LHCN-M2 (cell line): ENCODE measurements at places on chromosomes 2 and 18. TPM values are rescaled to one million over a fixed set of nuclear protein-coding genes. Genes with fewer than 3 reads are reported as not detected.

- DNase-seq = no peak
These were observed 341.2 kb downstream of the CYP26B1 start for GRCh38 chr2:71806432-71806831.

DNA sequence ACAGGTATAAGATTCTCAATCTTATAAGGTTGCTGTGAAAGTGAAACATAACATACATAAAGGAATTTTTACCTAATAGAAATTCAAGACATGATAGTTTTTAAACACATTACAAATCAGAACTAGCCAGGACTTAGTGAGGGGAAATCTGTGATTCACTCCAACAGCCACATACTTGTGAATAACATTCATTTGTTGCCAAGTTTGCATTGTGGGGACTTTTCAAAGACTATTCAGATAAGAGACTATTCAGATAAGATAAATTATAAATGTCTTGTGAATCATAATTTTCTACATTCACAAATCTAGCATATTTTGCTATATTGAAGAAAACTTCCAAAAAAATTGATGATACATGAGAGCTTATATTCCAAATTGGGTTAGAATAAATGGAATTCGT, 345.3 kb upstream of the CDH20 start:
- DNase-seq = peak; percentile 19

DNA sequence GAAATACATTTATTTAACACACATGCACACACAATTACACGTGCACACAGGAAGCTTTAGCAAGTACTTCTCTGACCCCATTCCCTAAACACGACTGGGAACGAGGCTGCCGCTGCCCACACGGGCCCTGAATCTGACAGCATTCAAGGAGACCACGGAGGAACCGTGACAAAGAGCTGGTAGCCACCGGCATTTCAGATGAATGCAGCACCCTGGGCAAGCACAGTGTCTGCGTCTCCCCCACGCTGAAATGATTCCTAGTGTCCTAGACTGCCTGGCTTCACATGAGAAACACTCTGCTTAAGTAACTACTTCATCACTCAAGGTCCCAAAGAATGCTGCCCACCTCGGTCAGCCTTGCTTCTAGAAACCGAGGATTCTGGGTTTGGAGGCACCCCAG, 95.0 kb downstream of the HDAC4 start:
- no peak for DNase-seq

- no peak for DNase-seq
These were observed 13.1 kb upstream of the EPG5 start for GRCh38 chr18:45980229-45980628.

DNA sequence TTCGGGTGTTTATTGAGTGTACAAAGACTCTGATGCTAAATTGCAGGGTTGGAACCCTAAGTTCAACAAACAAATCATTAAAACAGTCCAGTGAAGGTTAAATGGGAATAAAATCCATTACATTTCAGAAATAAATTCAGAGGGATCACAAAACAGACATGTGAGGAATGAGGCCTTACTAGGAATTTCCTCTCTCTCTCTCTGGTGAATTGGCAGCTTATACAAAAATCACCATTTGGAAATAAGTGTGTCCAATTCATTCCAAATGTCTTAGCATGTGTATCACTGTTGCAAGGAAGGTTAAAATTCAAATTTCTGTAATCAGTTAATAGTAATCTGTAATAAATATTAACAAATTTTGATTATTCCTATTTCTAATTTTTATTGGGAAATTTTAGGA, 228.6 kb upstream of the PXDN start:
- DNase-seq = no peak

- DNase-seq = no peak
These were observed 55.5 kb upstream of the CUL3 start for GRCh38 chr2:224640679-224641078.

DNA sequence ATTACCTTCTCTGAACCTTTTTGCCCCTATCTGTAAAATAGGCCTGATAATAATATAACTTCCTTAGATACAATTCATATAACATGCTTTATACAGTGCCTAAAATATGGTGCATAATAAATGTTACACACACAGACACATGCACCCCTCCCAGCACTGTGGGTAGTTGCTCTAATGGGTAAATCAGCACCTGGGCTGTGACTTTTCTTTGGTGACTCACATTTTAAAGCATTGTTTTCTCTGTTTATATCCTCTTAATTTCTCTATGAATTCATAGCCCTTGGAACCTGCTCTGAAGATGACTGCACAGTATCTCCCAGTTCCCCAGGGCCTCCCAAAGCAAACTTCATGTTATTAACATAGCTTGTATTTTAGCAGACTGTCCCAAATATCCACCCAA, 248.2 kb upstream of the TNP1 start:
- DNase-seq = peak; percentile 6

- DNase-seq = no peak
These were observed 74.6 kb upstream of the NARS1 start for GRCh38 chr18:57696271-57696670.

Gene RBM45
- total RNA-seq = 20.3 and 22.0 TPM in 2 replicates

DNA sequence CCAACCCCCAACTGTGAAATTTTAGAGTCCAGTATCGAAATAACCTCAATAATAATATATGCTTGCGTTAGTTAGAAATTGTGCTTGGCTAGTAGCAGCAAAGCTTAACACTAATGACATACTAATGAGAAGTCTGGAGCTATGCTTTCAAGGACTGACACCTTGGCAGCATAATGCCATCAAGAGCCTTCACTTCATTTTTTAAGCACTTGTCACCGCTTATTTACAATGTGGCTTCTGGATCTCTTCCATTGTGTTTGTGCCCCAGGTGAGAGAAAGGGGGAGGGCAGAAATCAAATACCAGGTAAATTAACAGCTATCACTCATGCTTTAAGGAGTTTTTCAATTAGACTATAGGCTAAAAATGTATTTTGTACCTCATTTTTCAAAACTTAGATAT, 101.5 kb downstream of the CDH7 start:
- no peak for DNase-seq

Gene KHK
- 0.51 and 0.52 TPM in 2 replicates for total RNA-seq

Gene EIF2B4
- 33.4 and 40.1 TPM in 2 replicates for total RNA-seq

DNA sequence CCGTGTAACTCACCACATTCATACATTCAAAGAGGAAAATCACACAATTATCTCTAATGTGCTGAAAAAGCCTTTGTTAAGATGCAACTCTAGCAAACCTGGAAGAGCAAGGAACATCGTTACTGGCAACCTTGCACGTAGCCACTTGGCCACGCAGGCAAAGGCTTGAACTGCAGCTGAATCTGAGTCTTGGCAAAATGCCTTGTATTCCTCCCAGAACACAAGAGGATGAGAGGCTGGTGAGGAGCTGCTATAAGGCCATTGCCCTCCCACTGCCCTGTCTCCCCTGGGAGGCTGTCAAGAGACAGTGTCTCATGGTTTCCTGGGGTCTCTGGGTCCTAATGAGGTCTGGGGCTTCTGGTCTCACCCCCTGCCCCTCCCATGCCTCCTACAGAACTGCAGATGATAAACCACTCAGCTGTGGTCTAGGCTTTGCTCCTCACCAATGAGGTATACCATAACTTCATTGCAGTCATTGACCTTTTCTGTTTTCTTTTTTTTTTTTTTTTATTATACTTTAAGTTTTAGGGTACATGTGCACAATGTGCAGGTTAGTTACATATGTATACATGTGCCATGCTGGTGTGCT, 141.4 kb downstream of the SPP2 start:
- peak; percentile 26 for DNase-seq

DNA sequence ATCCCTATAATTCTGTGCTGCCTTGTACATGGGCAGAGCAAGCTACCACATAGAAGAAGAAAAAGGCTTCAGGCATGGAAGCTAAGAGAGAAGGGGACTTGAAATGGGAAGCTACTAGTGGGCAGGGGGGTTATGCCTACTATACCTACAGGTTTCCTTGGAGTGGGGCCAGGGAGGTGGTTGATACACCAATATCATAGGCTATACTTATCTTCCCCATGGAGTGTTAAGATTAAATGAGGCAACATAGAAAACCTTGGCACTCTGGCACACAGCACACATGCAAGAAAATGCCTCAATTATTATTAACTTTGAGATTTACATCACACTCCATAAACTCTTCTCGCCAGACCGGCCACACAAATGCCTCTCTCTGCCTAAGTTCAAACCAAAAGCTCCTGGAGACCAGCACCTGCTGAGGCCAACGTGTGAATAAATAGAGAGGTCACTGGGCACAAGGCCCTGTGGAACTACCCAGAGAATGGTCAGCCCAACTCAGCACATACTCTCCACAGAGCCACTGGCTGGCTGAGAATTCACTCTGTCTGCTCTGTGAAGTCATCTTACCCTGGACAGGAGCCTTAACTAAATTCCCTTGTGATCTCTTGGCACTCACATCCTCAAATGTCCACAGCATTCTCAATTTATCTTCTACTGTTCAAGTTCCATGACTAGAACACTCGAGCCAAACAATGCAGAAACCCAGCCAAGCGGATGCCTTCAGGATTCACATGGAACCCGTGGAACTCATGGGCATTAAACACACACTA, 498.7 kb downstream of the BCL11A start:
- peak; percentile 1 for DNase-seq

DNA sequence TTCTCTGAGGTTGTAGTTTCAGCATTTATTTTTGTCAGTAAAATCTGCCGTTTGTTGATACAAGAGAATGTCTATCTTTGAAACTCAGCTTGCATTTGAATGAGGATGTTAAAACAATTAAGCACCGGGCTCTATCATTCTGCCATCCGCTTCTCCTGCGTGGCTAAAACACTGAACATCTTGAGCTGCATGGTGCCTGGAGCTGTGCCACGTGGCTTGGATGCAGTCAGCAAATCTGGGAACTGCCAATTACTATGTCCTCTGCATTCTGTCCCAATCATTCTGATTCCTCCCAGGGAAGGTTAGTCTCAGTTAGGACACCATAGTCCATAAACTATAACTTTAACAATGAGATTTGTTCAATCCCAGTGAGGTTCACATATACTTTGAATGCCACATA, 598.4 kb downstream of the FBXO15 start:
- no peak for DNase-seq

GRCh38 chr2:146365041-146365440, 1479.8 kb upstream of the ACVR2A start:
- no peak for DNase-seq

GRCh38 chr18:75101916-75102315, 107.0 kb downstream of the PTGR3 start:
- DNase-seq = no peak

Gene HSPD1
- total RNA-seq = 287 and 305 TPM in 2 replicates

DNA sequence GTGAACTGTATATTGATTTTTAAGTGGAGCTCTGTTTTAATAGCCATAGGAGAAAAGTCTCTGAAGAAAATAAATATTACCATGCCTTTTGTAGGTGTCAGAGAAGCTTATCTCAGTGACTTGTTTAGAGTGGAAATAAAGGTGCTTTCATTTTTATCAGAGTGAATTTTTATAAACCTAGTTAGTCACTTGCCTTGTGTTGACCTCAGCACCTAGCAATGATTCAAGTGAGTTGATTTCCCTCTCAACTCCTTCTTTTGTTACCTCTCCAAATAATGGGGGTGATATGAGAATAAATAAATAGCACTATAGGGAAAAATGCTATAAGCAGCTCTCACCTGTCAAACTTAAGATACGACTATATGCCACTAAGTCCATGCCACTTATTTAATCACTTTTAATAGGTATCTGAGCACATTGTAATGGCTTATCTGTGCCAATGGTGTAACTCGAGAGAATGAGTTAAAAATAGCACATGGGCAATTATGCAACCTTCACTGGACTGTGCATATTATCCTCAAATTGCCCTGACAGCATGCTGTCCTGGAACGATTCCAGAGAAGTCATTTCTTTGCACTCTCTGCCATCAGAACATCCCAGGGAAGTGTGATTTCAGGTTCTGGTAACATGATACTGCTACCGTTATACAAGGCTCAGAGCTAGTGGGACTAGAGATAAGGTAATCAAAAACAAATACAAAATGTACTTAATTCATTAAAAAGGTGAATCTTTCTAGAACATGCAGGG, 290.8 kb downstream of the CCDC85A start:
- DNase-seq = peak; percentile 74

DNA sequence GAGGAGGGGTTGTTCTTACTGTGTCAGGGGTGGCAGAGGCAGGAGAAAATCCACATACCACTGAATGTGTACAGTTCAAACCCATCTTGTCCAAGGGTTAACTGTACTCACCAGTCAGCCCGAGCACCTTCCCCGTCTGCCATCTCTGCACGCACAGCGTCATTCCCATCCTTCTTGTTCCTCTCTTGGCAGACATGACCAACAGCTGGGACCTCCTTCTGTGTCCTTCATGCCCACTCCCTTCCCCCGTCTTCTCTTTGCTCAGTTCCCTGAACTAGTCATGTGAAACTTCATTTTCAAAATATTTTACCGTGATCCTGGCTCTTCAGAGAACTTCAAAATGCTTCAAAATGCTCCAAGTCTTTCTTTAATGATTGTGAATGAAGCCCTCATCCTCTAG, 92.0 kb downstream of the FARSB start:
- DNase-seq = no peak

Gene MARCO
- total RNA-seq = not detected in 2 replicates

GRCh38 chr2:109417701-109418335, 195.9 kb downstream of the SEPTIN10 start:
- DNase-seq = no peak

DNA sequence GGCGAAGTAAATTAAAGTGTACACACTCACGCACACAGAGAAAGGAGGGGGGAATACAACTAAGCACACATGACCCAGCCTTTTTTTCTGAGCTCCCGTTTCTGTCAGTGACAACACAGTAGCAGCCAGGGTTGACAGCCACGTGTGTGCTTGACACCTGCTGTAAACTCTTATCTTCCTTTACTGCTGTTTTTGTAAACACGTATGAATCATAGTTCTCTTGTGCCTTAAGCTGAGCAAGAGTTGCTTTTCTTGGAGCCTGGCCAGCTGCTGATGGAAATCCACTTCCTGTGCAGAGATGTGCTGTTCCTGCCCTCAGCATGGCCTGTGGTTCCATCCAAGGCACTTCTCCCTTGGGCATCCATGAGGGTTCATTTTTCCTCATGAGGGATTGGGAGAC, 561.9 kb downstream of the GALR1 start:
- no peak for DNase-seq

Gene UGT1A4
- total RNA-seq = not detected in 2 replicates

DNA sequence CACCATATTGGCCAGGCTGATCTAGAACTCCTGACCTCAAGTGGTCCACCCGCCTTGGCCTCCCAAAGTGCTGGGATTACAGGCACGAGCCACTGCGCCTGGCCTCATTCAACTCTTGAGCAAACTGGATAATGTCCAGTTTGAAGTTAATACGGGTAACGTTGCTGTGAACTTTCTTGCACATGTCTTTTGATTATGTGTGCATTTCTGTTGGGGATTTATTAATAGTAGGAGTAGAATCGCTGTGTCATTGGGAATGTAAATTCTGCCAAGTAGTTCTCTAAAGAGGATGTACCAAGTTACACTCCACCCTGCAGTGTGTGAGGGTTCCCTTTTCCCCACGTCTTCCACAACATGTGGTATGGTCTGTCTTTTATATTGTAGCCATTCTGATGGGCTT, 6.2 kb downstream of the IMPA2 start:
- no peak for DNase-seq

Gene VIT
- total RNA-seq = 0.51 and 1.0 TPM in 2 replicates

Gene B3GNT2
- total RNA-seq = 13.3 and 16.0 TPM in 2 replicates

DNA sequence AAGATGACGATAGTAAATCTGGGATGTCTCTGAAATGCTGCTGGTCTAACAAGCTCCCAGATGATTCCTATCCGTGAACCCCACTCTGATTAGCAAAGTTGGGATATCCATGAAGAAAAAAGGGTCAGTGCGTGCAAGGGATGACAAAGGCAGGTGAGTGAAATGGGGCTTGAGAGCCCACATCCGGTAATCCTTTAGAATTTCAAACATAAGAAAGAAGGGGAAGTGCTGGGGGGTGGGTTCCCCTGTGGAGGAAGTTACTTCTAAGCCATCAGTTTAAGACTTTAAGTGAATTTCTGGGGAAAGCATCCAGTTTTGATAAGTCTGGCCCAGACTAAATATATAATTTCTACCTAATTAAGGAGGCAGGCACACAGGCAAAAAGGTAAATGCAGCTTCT, 209.5 kb downstream of the DPP10 start:
- DNase-seq = no peak
